ENCODE measurements at places on chromosomes 2 and 18.

- no peak for DNase-seq
These were observed 116.0 kb downstream of the ABCA12 start for GRCh38 chr2:215022418-215022817.

GRCh38 chr2:46486436-46486835 is 7.1 kb downstream of the TMEM247 start:
- DNase-seq: no peak

DNA sequence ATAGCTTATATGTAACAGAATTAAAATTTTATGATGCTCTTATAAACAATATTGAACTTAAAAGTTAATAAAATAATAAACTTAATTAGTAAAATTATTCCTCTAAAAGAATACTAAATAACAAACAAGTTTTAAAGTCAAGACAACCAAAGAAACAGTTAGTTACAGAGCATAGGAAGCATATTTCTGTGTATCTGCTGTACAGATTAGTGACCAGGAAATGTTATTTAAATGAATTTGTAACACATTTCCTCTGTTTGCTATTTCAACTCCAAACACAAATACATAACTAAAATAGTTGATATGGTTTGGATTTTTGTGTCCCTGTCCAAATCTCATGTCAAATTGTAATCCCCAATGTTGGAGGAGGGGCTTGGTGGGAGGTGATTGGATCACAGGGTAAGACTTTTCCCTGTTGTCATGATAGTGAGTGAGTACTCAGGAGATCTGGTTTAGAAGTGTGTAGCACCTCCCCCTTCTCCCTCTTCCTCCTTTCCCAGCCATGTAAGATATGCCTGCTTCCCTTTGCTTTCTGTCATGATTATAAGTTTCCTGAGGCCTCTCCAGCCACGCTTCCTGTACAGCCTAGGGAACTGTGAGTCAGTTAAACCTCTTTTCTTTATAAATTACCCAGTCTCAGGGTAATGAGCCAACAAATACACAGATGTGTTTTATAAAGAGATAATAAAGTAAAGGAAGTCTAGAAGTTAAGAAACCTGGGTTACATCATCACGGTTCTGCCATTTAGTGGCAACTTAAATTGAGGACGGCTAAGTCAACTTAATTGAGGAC is 51.8 kb downstream of the ROCK2 start:
- peak; percentile 62 for DNase-seq

- no peak for DNase-seq
These were observed 65.3 kb downstream of the PRKRA start for GRCh38 chr2:178385595-178386148.

GRCh38 chr2:74869517-74869916 is 35.6 kb downstream of the HK2 start:
- no peak for DNase-seq

DNA sequence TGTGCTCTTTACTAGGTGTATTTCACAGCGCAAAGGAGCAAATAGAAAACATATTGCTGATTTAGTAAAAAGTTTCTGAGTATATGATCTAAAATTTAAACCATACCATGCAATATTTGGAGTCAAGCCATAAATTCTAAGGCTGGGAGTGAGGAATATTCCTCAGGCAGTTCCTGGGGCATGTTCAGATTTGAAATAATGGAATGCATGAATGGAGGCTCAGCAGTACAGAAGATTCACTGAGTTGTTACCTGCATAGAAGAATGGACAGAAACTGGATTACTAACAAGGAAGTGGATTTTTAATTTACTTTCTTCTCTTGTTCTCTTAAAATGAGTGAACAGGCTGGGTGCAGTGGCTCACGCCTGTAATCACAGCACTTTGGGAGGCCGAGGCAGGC is 441.0 kb upstream of the MAP2 start:
- DNase-seq: no peak

GRCh38 chr18:11586896-11587295 is 22.5 kb upstream of the SLC35G4 start:
- DNase-seq: no peak

DNA sequence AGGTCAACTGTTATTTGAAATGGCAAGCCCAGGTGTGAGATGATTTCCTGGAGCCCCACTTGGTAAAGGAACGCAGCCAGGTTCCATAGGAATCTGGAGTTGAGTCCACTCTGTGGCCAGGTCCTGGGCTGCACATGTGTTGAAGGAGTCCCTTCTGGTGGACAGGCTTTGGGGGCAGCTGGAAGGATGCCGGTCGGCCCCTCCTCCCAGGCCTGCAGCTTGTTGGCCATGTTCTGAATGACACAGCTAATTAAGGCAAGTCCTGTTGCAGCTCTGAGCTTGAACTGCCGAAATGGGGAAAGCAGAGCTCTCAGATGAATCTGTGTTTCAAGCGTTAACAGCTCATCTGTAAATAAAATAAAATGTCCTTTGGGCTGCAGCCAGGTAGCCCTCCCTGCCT is 23.8 kb downstream of the EN1 start:
- DNase-seq: peak; percentile 45

- peak; percentile 63 for DNase-seq
These were observed 108.4 kb downstream of the POLR1A start for GRCh38 chr2:85997017-85997970.

DNA sequence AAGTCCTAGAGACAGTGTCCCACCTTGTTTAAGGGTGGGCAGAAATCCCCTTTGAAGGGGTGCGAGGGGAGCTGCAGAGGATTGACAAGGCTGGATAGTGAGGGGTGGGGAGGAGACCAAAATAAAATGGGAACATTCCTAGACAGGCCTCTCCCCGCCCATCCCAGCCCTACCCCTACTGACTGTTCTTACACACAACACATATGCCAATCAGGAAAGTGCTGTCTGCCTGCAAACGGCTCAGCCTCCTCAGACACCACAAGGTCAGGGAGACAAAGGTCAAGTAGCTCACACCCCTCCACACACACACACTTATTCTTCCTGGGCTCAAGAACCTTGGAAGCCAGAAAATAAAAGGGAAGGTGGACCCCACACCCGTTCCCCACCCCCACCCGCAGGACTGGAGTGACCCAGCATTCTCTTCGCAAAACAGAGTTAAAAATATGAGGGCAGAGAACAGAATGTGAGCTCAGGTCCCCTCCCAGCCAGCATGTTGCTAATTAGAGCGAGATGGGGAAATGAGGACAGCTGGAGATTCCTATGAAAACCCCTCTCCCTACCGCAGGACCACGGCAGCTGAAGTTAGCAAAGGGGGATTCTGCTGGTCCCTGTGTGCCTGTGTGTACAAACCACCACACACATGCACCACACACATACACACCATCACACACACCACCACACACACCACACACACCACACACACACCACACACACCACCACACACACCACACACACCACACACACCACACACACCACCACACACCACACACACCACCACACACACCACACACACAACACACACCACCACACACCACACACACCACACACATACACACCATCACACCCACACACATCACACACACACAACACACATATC is 197.8 kb downstream of the TNS1 start:
- no peak for DNase-seq

- no peak for DNase-seq
These were observed 230.1 kb upstream of the FOSL2 start for GRCh38 chr2:28162564-28162963.

GRCh38 chr2:172777431-172777830 is 41.8 kb downstream of the RAPGEF4 start:
- no peak for DNase-seq
